ENCODE measurements at places on chromosomes 13 and 19. TPM values are rescaled to one million over a fixed set of nuclear protein-coding genes. Genes with fewer than 3 reads are reported as not detected.

DNA sequence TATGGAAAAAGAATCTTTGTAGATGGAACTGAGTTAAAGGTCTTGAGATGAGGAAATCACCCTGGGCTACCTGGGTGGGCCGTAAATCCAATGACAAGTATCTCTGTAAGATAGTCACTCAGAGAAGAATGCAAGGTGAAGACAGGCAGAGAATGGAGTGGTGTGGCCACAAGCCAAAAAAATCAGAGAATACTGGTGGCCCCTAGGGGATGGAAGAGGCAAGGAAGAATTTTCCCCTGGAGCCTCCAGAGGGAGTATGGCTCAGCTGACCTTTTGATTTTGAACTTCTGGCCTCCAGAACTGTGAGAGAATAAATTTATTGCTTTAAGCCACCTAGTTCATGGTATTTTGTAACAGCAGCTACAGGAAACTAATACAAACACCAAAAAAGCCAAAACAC lies 32.7 kb upstream of the CSNK1A1L start:
- peaks cover 5% of the 10 kb centered on the region for H3K4me1 ChIP-seq
- H3K36me3 ChIP-seq, result no peaks in the 10 kb centered on the region
- DNase-seq, result no peak

The ZNF813 gene
- 8.2 TPM for total RNA-seq

The EMP3 gene
- 27.4 TPM for total RNA-seq

- H3K4me1 ChIP-seq, result peaks cover 15% of the 10 kb centered on the region
- H3K36me3 ChIP-seq, result no peaks in the 10 kb centered on the region
- H3K27me3 ChIP-seq, result peaks cover 47% of the 10 kb centered on the region
- H3K4me3 ChIP-seq, result peak overlapping the region; percentile 78
Measured at GRCh38 chr19:7294558-7295212, 471 bp upstream of the INSR start.

- no peaks in the 10 kb centered on the region for H3K4me1 ChIP-seq
- H3K36me3 ChIP-seq, result no peaks in the 10 kb centered on the region
- H3K27ac ChIP-seq, result no peak overlapping the region
- H3K27me3 ChIP-seq, result peaks cover 43% of the 10 kb centered on the region
Measured at GRCh38 chr19:3292958-3293529, 68.6 kb downstream of the CELF5 start.

GRCh38 chr13:22800526-22801401 lies 380.0 kb upstream of the SGCG start:
- H3K4me3 ChIP-seq, result no peak overlapping the region
- DNase-seq, result no peak
- no peak overlapping the region for H3K27ac ChIP-seq
- H3K4me1 ChIP-seq, result no peaks in the 10 kb centered on the region
- no peaks in the 10 kb centered on the region for H3K36me3 ChIP-seq
- H3K27me3 ChIP-seq, result no peaks in the 10 kb centered on the region

The C13orf46 gene
- total RNA-seq, result 0.66 TPM

DNA sequence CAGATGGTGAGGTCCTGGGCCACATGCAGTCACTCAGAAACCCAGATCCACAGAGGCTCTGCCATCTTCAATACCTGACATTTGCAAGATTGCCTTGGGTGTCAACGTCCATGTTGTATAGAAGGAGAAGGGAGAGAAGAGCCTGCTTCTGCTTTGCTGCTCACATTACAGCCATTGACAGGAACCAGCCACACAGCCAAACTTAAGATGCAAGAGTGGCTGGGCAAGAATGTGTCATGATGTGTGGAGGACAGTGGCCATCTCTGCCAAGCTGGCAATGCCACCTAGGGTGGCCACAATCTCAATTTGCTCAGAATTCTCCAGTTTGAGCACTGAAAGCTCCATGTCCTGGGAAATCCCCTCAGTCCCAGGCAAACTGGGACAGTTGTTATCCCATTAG lies 25.9 kb upstream of the SERPINE3 start:
- no peak overlapping the region for H3K27ac ChIP-seq
- no peaks in the 10 kb centered on the region for H3K36me3 ChIP-seq
- peaks cover 17% of the 10 kb centered on the region for H3K4me1 ChIP-seq
- H3K27me3 ChIP-seq, result no peaks in the 10 kb centered on the region
- no peak overlapping the region for H3K4me3 ChIP-seq

DNA sequence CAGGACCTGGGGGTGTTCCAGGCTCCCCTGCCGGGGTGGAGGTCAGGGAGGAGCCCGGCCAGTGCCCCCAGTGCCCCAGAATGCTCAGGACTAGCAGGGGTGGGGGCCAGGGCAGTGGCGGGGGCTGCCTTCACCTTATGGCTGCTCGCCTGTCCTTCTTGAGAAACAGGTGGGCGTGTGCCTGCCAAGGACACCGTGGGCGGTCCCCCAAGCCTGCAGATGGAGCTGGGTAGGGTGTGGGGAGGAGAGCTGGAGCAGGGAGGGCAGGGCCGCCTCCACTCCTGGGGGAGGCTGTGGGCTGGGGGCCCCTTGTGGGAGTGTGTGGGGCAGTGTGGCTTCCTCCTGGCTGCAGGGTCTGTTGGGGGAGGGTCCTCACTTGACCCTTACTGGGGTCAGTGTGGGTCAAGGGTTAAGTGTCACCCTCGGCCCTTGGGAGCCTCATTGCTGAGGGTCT lies 160.1 kb downstream of the KDM4B start:
- no peaks in the 10 kb centered on the region for H3K27me3 ChIP-seq
- no peaks in the 10 kb centered on the region for H3K36me3 ChIP-seq
- DNase-seq, result no peak
- H3K27ac ChIP-seq, result no peak overlapping the region

DNA sequence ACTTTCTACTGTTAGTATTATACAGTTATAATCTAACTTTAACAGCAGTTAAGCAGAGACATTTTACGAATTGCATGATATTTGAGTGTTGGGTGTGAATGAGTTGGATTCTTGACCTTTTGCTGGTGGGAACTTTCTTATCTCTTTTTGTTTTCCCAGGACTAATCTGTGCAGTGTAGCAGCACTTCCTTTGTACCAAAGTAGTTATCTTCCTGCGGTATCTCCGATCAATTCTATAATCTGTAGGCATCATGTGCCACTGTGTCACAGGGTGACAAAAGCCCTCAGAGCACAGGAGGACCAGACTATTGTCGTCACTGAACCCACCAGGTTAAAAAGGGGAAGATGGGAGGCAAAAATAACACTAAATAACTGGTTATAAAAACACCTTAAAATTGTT lies 823.5 kb downstream of the GPC5 start:
- no peak overlapping the region for H3K27ac ChIP-seq
- H3K27me3 ChIP-seq, result no peaks in the 10 kb centered on the region
- peaks cover 4% of the 10 kb centered on the region for H3K4me1 ChIP-seq
- DNase-seq, result no peak
